DMS153 (cell line): ENCODE measurements at places on chromosomes 12 and 14.
A peak's percentile ranks its signal among the peaks of the same experiment; 100 is the strongest.

DNA sequence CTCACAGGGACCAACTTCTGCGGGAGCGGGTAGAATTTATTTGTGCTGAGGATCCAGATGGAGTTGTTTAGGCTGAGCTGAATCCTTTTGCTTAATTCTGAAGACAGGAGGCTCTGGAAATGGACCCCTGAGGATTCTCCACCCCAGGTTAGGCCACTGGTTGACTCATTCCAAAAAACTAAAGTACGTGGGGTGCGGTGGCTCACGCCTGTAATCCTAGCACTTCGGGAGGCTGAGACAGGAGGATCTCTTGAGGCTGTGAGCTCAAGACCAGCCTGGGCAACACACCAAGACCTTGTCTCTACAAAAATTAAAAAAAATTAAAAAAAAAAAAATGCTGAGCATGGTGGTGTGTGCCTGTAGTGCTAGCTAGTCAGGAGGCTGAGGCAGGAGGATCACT lies 76.3 kb upstream of the MAP1LC3B2 start:
- DNase-seq: no peak

- no peak for DNase-seq
Measured at GRCh38 chr12:114680604-114681069, 3.3 kb downstream of the TBX3 start.

DNA sequence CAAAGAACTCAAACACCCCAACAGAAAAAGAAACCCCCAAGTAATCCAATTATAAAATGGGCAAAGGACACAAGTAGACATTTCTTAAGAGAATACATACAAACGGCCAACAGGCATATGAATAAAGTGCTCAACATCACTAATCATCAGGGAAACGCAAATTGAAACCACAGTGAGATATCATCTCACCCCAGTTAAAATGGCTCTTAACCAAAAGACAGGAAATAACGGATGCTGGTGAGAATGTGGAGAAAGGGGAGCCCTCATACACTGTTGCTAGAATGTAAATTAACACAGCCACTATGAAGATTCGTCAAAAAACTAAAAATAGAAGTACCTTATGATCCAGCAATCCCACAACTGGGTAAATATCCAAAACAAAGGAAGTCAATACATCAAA lies 52.4 kb downstream of the CLMN start:
- no peak for DNase-seq

DNA sequence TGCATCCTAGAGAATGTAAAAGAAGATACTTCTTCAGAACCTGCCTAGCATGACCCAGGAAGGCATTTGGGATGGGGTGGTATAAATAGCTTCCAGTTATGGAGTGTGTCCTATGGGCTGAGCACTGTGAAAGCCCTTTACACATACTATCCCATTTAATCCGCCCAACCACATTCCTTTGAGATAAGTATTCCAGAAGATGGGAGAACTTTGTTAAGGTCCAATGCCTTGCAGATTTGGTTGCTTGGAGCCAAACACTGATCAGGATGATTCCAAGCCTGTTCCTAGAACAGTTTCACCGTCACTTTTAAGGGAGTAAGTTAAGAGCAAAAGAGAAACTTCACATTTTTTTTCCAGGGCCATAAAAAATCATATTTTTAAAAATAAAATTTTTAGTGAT lies 82.5 kb upstream of the CLMN start:
- no peak for DNase-seq

- no peak for DNase-seq
Measured at GRCh38 chr12:118370601-118371000, 2.1 kb downstream of the TAOK3 start.

DNA sequence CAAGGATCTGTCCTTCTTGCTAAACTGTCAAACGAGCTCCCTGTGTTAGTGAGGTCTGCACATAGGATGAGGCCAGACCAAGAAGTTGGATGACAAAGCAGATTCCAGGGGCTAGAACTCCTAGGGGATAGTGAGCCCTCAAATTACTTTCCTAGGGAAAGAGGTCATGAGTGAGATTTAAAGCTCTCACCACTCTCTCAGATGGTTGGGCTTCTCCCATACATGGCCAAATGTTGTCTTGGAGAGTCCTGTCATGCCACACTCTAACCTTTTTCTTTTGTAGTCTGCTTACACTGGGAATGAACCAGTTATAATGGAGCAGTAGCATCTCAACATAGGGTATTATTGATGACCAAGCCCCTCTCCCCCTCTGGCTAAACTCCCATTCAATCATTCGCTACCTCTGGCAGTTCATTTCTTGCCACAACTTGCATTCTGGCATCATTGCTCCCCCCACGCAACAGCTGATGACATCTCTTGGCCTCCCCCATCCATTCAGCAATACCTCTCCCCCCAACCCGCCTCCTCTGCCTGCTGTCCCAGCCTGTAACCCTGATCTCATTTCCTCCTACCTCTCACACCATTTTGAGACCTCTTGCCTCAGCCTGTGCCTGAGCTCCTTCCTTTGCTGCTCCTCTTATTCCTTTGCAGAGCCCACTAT lies 64.7 kb upstream of the CISTR start:
- DNase-seq: no peak

DNA sequence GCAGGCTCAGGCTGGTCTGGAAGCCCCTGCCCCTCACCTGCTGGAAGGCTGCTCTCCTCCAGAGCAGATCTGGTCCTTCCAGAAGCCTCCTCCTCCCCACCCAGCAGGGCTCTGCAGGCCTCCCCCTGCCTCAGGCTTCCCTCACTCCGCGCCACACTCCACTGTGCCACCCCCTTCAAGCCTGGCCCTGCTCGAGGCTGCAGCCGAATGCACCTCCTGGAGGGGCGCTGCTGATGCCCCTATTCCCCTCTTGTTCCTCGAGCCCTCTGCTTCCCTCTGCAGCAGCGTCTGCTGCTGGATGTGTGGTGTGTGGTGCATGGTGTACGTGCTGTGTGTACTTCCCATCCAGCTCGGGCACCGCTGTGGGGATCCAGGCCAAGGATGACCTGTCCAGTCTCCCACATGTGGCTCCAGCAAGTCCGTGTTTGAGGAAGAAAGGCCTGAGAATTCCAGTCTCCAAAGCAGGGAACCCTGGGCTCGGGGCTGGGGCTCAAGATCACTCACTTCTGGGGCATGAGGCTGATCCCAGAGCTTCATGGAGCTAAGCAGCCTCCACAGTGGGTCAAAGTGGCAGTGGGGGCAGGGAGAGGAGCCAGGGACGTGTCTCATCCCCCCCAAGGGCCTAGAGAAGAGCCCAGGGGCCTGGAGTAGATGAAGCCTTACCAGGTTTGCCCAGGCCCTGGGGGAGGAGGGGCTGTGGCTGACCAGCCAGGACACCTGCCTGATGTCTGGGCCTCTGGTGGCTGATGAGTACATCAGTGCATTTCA lies 136.0 kb upstream of the C14orf180 start:
- DNase-seq: no peak

- DNase-seq: no peak
Measured at GRCh38 chr14:70887207-70887681, 20.0 kb upstream of the PCNX1 start.

DNA sequence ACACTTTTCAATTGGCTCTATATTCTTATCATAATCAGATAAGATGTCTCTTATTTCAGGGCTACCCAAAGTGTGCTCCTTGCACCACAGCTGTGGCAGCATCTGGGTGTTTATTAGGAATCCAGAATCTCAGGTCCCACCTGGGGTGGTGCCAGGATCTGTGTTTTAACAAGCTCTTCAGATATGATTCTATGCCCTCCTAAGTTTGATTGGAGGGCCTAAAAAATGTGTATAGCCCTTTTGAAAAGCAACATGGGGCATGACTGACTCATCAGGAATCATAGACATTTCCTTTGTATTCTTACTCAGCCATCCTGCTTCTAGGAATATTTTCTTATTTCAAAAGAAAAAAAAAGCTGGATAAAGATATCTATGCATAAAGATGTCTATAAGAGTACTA lies 103.1 kb downstream of the HELB start:
- DNase-seq: no peak

- DNase-seq: no peak
Measured at GRCh38 chr14:104981699-104982541, 3.7 kb upstream of the CLBA1 start.

GRCh38 chr14:22387776-22388241 lies 201.2 kb downstream of the DAD1 start:
- no peak for DNase-seq

DNA sequence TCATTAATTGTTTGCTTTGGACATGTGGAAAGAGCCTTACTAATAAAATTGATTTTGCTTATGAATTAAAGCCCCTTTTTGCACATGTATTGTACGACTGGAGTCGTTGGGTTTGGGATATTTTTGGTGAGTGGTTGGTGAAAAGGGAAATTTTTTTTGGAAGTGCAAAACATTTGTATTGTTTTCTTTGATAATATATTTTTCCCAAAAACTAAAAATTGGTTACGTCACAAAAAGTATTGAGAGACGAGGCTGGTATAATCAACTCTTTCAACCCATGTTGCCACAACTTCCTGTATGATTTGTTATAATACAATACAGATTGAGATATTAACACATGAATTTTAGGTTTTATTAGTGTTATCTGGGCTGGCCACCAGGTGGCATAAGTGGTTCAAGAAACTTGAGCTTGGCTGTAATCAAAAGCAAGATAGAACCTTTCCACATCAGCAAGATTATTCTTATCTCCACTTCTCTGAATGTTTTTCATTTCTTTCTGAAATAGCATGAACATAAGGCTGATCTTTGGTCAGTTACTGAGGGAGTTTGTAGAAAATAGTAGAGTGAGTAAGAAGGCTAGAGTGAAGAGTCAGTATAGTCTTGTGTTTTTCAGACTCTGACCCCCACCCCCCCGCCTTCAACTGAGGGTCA lies 8.7 kb downstream of the NGDN start:
- DNase-seq: peak; percentile 45

GRCh38 chr12:106118-106591 lies 39.6 kb downstream of the IQSEC3 start:
- DNase-seq: peak; percentile 64

GRCh38 chr14:65414961-65415589 lies 2.5 kb downstream of the FUT8 start:
- no peak for DNase-seq

GRCh38 chr12:106091446-106091820 lies 47.3 kb downstream of the NUAK1 start:
- DNase-seq: no peak

DNA sequence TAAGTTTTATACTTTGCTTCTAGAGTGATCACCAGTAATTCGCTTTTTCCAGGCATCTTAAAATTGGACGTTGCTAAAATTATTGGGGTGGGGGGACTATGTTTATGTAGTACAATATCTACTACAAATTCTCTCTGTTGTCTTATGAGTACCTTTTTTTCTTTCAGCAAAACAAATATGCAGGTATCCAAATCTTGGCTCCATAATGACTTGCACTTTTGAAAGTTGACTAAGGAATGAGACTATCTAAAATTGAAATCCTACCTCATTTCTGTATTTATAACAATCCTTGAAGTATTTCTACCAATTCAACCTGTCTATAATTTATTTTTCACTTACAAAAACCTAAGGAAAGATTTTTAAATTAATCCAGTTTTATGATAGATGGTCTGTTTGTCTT lies 2.4 kb downstream of the DYNC1H1 start:
- no peak for DNase-seq

DNA sequence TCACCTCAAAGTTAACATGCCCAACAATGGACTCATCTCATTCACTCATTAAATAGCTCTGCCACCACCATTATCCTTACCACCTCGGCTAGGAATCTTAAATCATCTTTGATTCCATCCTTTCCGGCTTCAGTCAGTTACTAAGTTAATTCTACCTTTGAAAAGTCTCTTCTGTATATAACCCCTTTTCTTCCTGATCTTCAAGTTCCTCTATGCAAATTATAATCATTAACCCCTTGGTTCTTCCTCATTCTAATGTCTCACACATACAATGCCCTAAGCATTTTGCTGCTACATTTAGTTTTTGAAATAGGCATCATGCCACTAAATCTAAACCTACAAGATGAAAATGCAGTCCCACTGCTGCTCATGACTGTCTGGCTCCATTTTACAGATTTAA lies 51.6 kb downstream of the ATP2B1 start:
- no peak for DNase-seq

DNA sequence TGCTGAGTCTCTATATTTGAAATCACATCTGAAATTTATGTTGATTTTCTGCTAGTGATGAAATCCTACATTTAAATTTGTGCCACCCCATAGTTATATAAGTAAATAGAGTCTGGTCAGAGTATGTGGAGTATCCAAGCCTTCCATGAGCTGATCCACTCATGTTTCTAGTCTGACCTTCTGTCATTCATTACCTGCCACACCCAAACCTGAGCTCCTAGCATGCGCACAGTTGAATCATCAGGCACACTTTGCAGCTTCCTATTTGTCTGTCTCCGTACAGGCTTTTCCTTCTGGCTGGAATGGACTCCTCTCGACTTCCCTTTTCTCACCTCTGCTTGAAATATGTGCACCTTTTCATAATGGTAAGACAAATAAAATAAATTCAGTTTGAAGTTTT lies 45.3 kb upstream of the LRIG3 start:
- no peak for DNase-seq

DNA sequence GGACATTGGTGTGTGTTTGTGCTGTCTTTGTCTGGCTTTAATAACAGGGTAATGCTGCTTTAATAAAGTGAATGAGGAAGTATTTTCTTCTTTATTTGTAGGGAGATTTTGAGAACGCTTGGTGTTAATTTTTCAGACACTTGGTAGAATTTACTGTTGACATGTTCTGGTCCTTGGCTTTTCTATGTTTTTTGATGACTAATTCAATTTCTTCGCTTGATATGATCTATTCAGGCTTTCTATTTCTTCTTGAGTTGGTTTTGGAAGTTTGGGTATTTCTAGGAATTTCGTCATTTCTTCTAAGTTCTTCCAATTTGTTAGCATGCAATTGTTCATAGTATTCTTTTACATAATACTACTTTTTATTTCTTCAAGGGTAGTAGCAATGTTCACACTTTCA lies 167.8 kb downstream of the TTC6 start:
- no peak for DNase-seq

GRCh38 chr14:56709201-56709600 lies 101.1 kb downstream of the OTX2 start:
- no peak for DNase-seq

DNA sequence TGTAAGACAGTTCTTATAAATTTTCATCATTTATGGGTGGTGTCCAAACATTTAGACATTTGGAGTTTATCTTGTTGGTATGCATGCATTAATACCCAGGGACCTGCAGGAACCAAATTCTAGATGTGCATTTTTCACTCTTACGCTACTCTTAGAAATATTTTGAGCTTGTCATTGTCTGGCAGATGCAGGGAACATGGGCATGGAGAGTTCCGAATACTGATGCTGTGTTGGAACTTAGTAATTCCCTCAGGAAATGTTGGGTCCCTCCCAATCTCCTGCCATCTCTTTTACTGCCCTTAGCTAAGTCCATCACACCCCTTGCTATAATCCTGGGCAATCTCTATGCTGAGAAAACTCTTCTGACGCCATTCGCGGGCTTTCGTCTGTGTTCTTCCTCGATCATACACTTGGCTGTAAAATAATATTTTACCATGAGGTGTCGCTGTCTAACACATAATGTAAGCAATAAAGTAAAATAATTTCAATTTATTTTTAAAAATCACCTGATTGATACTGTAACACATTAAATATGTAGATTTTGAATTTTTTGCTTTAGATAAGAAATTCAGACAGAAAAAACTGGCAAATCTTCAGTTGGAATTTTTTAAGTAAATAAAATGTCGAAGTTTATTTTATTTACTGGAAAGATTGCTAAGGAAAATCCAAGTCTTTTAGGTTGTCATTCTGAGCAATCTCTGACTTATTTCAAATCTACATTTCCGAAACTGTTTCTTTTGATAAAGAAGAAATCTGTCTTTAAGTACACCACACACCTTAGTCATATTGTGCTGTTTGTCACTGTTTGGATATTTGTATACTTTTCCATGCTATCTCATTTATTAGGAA lies 304.1 kb upstream of the SSTR1 start:
- DNase-seq: peak; percentile 3
